HS-5 (cell line): ENCODE measurements at places on chromosomes 16 and 17.

DNA sequence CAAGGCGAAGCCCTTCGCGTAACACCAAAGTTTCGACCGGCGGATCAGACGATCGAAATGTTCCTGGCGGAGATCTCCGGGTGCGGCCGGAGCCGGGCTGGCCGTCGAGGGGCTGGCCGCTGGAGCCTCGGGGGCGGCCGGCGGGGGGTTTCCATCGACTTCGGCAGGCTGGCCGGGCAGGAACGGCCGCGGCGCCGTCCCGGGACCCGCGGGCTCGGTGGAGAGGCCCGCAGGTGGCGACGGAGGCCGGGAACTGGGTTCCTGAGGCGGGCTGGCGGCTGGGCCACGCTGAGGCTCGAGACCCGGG, 1.1 kb downstream of the EPOP start:
- DNase-seq: no peak

DNA sequence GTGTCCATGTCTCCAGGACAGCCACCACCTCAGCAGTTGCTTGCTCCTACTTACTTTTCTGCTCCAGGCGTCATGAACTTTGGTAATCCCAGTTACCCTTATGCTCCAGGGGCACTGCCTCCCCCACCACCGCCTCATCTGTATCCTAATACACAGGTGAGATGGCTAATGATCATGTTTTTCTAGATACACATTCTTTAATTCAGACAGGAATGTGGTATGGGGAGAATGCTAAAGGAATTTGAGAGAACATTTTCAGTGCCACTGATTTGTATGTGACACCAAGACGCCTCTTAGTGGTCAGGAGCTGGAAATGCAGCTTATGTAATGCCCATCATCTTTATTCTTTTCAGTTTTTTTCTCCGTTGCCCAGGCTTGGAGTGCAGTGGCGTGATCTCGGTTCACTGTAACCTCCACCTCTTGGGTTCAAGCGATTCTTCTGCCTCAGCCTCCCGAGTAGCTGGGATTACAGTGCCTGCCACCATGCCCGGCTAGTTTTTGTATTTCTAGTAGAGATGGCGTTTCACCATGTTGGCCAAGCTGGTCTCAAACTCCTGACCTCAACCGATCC, 8.9 kb upstream of the RAPGEFL1 start:
- DNase-seq: no peak

- DNase-seq: no peak
Measured at GRCh38 chr17:31394544-31394943, 3.1 kb downstream of the RAB11FIP4 start.

GRCh38 chr17:83014940-83015910, 64.2 kb upstream of the METRNL start:
- DNase-seq: no peak

DNA sequence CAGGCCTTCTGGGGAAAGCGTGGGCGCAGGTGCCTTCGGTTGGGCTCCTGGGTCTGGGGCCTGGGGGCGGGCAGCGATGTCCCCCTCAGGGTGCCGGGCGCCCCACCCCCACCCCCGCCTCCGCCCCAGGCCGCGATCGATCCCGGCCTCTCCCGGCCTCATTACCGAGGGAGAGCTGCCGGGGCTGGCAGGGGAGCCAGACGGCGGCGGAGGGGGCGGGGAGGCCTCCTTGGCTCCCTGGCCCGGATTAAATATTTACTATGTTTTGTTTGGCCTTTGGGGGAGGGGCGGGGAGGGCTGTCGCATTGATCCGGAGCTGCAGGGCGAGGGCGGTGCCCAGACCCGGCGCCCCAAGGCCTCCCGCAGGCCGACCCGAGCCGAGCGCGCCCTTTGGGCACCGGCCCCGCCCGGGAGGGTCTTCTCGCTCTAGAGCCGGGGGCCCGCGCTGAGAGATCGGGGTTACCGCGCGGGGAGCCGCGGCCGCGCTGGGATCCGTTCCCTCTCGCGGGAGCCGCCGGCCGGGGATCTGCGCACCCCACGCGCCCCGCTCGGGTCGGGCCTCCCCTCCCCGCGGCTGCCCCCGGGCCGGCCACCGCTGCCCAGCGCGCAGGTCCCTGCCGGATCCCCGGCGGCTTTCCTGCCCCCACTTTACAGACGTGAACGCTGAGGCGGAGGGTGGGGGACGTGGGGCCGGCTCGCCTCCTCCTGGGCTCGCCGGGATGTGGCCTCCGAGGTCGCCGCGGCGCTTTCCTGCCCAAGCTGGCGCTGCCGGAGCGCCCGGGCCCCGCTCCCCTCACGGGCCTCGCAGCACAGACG, 27.0 kb downstream of the RTN4RL1 start:
- no peak for DNase-seq

- no peak for DNase-seq
Measured at GRCh38 chr16:14444979-14445810, 184.9 kb downstream of the PARN start.

DNA sequence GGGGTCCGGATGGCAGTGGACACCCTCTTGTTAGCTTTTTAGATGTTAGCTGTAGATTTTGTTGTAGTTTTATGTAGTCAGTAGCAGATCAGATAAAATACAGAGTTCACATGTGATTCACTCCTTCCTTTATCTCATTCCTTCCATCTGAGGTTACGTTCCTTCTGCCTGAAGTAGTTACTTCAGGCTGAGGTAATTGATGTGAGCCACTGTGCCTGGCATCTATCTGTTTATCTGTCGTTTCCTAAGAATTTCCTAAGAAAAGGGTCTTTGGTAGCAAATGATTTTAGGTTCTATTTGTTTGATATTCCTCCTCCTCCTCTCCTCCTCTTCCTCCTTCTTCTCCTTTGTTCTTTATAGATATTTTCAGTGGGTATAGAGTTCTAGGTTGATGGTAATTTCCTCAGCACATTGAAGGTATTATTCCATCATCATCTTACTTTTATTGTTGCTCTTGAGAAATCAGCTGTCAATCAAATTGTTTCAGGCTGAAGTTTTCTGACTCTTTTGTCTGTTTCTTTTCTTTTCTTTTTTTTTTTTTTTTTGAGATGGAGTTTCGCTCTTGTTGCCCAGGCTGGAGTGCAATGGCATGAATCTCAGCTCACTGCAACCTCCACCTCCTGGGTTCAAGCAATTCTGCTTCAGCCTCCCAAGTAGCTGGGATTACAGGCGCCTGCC, 29.6 kb upstream of the FBXO47 start:
- DNase-seq: no peak

DNA sequence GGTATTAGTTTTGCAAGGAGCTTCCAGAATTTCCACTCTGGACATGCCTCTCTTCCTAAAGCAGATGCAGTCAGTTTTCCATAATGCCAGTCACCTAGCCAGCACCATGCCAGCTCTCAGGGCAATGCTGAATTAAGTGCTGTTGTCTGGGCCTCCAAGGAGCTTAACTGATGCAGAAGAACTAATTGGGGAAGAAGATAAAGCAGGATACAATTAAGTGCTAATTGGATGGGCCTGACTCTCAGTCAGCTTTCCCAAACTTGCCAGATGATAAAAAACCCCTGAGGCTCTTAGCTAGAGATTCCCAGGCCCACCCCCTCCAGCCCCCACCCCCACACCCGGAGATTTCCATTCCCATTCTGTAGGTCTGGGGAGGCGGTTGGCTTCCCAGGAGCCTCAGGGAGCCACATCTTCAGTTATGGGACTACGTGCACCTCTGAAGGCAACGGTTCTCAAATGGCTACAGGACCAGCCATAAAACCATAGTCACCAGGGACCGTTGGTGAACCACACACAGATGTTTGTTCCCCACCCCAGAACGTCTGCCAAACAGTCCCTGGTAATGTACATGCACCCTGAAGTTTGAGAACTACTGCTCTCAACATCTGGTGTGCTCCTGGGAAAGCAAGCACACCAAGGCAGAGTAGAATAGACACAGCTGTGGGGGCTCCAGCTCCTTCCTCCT, 499.1 kb upstream of the CDH5 start:
- DNase-seq: no peak

- DNase-seq: no peak
Measured at GRCh38 chr17:7283471-7284216, 2.1 kb downstream of the SLC2A4 start.

DNA sequence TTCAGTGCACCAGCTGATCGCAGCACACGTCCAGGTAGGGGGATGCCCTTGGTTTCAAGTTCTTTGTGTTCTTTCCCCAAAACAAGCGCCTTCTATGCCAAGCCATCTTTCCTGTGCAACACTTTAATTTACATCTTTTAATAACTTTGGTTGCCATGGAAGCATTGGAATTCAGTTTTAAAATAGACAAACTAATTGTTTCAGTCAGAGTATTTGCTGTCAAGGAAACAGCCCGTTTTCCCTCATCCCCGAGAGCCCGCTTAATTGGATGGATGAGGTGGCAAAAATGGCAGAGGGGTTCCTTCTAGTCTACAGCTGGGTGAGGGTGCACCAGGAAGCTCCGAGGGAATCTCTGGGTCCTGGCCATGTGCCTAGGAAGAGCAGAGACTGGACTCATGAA, 793.7 kb upstream of the EEF2KMT start:
- DNase-seq: no peak

DNA sequence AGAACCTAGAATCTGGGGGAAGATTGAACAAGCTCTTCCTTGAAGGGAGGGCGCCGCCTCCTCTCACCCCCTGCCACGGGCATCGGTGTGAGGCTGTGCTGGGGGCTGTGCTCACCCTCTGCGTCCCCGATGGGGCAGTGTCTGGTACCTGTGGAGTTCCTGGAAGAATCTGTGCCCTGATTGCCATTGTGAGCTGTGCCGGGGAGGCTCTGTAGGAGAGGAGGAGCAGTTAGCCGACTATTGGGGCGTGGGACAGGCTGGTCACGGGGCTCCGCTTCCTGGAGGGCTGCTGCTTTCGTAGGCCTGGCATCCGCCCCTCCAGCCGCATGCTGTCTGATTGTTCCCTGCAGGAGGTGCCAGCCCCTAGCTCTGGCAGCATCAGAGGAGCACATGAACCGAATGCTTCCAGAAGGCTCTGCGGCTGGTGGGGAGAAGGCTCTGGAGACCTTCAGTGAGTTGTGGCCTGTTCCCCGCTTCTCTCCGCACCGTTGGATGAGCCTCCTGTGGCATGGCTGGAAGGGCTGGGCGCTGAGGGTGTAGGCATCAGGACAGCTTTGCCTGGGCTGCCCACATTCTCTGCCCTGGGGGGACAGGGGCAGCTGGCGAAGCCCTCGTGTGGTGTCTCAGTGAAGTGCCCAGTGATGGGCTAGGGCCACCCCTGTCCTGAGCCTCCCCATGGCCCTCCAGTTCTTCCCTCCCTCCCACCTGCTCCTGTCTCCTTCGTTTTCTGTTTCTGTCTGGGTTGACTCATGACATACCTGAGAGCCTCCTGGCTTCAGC, 86.9 kb downstream of the SEC14L1 start:
- DNase-seq: no peak

DNA sequence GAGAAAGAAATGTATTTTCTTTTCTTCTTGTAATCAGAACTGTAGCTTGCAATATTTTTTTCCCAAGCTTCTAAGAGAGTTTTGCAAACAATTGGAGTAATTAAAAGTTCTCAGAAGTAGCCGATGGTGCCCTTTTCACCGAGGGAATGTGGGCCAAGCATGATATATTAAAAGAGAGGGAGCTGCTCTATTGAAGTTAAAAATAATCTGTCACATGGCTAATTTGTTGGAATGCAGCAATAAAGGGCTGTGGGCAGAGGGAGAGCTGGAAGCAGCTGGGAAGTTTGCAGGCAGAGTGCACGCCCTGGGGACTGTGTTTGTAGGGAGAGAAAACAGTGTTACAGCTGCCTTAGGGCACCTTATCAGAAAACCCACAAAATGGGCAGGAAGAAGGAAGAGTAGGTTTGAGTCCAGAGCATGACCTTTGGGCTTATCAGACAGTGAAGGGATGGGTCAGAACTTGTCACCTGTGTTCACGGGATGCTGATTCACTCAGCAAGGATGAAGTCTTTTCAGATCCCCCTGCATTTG, 18.5 kb upstream of the TERF2 start:
- DNase-seq: no peak

DNA sequence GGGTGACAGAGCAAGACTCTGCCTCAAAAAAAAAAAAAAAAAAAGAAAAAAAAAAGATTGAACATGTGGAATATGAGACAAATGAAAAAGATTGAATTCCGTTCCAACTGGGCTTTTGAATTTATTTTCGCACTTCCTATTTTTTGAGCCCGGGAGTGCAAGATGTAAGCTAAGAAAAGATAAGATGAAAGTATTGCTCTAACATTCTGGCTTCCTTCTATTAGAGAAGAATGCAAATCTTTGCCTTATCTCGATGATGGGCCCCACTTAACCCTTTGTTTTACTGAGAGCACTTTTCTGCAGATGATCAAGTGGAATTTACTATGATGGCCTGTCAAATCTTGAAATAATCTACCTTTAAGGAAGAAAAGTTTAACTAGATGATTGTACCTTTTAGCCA, 96.3 kb downstream of the WWOX start:
- DNase-seq: no peak

GRCh38 chr17:15103785-15104184, 161.3 kb downstream of the PMP22 start:
- no peak for DNase-seq

DNA sequence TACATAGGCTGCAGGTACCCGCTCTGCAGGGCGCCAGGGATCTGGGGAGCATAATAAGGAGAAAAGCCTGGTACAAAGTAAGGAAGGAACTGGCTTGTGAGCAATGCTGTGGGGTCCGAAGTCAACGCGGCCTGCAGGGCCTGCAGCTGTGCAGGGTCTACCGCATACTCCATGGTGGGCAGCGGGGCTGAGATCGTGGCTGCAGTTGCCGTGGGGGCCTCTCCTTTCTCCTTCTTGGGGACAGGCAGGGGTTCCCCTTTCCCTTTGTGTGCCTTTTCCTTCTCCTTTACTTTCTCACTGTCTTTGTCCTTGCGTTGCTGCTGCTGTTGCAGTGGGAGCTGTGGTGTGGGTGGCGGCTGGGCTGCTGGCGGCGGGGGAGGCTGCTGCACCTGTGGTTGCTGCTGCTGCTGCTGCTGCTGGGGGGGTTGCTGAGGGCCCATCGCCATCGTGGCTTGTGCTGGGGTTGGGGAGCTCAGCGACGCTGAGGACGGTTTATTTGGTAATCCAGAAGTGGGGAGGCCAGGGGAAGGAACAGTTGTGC, 259.6 kb downstream of the ZFHX3 start:
- no peak for DNase-seq

GRCh38 chr16:576823-577201, 7.0 kb downstream of the PIGQ start:
- no peak for DNase-seq

DNA sequence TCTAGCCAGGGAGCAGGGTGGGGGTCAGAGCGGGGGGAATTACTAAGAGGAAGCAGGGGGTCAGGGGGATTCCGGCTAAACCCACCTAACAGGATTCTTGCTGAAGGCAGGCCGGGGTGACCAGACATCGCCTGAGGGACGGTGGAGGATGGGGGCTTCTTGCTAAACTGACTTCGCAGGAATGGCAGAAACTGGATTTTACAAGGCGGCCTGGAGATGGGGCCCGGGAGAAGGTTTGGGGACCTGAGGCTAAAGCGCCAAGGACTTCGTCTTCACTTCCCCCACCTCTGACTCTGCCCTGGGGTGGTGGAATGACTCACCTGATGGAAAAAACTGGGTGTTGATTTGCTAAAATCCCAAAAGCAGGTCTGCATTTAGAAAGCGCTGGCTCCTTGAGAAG, 23.5 kb downstream of the LGALS3BP start:
- no peak for DNase-seq

DNA sequence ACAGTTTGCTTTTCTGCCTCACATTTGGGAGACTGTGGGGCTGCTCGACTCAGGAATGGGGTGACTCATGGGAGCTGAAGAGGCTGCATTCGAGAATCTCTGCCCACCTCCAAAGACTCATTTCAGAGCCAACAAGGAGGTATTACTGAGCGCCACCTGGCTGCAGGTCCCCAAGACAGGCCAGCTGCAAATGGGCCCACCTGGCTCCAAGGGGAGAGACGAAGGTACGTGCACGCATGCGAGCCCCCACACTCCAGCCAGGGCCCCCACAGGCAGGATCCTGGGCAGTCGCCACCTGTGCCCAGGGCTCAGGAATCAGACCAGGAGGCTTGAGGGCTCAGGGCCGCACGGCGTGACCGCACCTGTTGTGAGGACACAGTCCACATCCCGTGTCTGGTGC, 6.0 kb downstream of the HAGHL start:
- no peak for DNase-seq
